Tongue (tissue), 3 donors: ENCODE measurements at places on chromosomes 12 and 14. TPM values are rescaled to one million over a fixed set of nuclear protein-coding genes. Genes with fewer than 3 reads are reported as not detected.
A peak's percentile ranks its signal among the peaks of the same experiment; 100 is the strongest.

GRCh38 chr12:127690161-127690560, 576.8 kb upstream of the TMEM132C start:
- DNase-seq: no peak

DNA sequence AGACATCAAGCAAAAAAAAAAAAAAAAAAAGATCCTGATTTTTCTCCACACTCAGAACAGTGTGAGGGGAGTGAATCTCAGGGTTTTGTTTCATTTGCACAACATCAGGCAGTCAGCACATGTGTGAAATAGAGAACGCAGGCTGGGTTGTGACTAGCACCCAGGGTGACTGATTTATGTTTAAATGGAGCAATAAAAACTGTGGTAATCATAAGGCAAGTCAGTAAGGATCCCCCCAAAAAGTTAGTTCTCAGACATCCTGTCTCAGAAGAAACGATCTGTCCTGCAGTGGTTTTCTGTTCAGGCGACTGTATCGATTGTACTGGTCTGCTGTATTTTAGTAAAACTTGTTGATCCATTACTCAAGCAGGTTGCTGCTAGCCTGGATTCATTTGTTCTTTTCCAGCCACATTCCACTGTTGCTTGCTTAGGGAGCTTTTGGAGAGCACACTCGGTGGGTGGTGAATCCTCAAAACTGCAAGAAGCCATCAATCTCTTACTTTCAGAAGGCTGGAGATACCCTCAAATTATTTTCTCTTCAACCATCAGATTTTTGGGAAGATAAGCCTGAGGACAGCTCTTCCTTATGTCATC, 107.1 kb downstream of the DACT1 start:
- DNase-seq: no peak

DNA sequence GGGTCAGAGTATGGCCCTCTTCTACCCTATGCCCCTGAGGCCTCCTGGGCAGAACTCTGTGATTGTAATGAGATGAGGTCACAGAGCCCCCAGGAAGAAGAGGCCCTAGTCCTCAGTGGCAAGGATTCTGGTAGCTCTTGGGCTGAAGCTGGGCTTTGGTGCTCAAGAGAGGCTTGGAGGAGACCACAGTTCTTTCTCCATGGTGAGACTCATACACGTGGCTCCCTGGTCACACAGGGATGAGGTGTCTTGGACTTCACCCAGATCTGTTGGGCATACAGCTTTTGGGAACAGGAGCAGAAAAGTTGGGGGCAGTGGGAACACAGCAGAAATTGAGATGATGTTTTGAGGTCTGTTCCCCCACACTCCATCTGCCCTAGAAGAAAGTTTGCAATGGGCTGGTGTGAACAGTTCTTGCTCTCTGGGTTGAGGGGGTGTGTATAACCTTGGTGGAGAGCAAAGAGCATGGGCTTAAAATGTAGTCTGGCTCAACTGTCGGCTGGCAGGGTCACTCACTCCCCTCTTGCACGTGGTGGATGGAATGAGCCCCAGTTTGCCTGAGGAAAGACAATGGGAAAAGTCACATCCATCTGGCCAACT, at the start of gene KRT86:
Gene KRT86 (plus strand): TSS at position 125 of the 600 bp plus-strand sequence. CDS start 27,272 bp downstream, outside the sequence.
- no peak for DNase-seq

- DNase-seq: no peak
Observed at GRCh38 chr14:60768602-60769001, 34.0 kb downstream of the MNAT1 start.

DNA sequence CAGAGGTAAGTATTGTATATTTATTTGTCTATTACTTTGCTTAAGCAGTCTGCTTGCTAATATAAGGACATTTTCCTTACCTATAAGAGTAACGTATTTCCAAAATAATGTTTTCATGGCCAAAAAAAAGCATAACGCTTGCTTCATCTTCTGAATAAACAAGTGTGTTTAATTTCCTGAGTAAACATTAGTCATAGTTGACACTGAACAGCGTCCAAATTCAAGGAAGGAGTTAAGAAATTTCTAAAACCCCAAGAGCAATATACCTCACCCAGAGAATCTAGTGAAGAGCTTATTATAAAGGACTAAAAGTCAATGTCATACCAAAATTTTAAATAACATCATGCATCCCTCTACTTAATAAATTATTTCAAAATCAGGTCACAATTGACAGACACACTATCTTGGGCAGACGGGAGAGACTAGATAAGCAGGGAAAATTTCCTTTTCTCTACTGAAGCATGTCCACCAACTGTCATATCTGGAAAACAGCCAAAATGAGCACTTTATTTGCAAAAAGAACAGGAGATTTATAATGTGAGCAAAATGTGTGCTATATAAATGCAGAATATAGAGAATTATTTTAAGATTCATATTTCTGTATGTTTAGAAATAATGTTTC, 25.1 kb downstream of the ANKS1B start:
- peak; percentile 56 for DNase-seq

GRCh38 chr12:31524791-31525495, 66.0 kb downstream of the DENND5B start:
- peak; percentile 35 for DNase-seq

- DNase-seq: no peak
Observed at GRCh38 chr12:121144416-121144914, 11.8 kb downstream of the P2RX7 start.

DNA sequence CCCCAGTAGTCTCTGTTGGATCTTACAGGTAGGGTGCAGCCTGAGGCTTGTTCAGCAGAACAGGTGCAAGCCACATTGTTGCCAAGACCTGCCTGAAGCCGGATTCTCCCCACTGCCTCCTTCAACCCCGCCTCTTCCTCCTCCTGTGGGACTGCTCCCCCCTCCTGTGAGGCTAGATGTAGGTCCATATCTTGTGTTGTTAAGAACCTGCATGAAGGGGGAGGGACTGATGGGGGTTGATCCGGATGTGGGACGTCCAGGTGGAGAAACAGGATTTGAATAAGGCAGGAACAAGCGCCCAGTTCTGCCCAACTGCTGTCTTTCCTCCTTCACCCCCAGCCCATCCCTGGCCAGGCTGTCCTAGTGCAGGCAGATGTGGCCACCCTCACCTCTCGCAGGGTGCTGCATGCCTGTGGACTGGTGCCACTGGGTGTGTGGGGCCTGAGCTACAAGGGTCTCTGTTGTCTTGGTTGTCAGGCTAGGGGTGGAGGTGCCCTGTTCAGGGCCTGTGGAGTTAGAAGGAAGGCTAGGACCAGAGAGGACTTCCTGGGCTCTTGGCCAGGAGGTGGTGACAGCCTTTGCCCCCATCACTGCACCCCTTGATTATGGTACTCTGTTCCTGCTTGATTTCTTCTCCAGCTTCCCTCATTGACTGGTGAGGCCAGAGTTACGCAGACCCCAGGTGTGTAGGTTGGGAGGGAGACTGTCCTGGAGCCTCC, 1.4 kb downstream of the NR4A1 start:
- DNase-seq: no peak

DNA sequence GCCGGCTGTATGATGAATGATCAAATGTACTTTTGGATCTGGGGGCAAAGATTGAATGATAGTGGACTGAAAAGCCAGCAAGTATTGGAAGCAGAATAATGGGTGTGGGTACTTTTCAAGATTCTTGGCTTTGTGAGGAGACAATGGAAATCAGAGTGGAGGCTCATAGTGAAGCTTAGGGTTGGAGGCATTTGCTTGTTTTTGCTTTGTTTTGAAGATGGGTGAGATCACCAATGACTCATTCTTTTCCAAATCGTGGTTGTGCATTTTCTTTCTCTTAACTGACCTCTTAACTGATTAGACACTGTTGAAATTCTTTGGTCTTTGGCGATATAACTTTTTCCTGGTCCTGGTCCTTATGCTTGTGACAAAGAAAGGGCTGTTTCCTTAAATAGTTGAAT, 54.4 kb downstream of the PELI2 start:
- DNase-seq: no peak

DNA sequence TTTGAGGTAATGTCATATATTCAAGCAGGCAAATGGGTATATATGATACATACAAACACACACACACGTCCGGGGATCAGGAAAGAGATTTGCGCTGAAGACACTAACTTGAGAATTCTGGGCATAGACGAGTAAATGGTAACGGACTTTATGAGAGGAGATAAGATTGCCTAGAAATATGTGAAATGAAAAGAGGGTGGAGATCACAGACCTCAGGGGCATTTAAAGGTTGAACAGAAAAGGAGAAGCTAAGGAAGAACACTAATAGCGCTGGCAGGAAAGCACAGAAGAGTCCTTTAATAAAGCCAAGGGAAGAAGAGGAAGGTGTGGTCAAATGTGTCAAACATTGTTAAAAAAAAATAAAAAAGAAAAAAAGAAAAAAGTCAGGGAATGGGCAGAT, 13.1 kb downstream of the CRY1 start:
- DNase-seq: no peak

DNA sequence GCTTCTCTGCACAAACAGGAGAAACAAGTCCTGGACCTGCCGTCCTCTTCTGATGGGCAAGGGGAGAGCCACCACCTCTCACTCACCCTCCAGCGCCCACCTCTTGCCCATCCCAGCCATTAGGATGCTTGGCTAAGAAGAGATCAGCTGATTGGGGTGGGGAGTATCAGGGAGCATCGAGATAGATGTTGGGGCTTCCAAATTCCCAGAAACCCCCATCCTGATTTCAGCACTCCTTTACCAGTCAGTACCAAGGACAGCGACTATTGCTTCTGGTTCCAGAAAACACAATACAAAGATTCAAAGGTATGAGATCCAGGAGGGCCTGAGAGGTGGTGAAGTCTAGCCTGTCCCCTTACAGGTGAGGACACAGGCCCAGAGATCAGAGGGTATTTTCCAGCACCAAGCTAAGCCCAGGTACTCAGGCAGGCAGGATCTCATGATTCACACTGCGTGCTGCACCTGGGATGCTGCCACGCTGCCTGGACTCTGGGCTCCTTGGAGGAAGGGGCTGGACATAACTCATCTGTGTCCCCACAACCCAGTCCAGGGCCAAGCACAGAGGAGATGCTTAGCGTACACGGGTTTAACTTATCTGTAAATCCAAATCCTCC, 76.6 kb downstream of the TUNAR start:
- DNase-seq: peak; percentile 44

The SLC6A12 gene
- 0.51 TPM for total RNA-seq

The HAL gene
- 0.51 TPM for total RNA-seq

The AP5M1 gene
- total RNA-seq: 25.4 TPM

The ITGA7 gene
- total RNA-seq: 278 TPM

The SERPINA10 gene
- total RNA-seq: not detected

The TSPAN19 gene
- not detected for total RNA-seq
